ENCODE measurements at places on chromosomes 6 and 20.

- no peak for DNase-seq
Measured at GRCh38 chr6:162917506-162917905, 189.7 kb downstream of the PACRG start.

GRCh38 chr6:112357791-112358190 is 10.7 kb downstream of the RFPL4B start:
- DNase-seq = no peak

DNA sequence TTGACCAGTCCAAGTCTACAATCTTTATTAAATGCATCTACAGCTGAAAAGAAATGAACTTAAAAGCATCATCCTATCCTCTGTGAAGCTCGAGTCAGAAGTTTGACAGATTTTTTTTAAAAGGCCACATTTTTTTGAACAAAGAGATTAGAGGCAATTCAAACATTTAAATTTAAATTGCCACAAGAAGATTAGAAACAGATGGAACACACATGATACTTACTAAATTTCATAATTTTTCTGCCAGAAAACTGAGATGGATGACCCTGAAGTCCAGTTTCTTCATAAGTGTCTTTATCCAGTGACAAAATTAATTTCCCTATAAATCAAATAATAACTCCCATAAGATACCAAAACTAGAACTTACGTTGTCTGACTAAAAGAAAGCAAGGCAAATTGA is 4.3 kb downstream of the RPP40 start:
- DNase-seq = no peak

DNA sequence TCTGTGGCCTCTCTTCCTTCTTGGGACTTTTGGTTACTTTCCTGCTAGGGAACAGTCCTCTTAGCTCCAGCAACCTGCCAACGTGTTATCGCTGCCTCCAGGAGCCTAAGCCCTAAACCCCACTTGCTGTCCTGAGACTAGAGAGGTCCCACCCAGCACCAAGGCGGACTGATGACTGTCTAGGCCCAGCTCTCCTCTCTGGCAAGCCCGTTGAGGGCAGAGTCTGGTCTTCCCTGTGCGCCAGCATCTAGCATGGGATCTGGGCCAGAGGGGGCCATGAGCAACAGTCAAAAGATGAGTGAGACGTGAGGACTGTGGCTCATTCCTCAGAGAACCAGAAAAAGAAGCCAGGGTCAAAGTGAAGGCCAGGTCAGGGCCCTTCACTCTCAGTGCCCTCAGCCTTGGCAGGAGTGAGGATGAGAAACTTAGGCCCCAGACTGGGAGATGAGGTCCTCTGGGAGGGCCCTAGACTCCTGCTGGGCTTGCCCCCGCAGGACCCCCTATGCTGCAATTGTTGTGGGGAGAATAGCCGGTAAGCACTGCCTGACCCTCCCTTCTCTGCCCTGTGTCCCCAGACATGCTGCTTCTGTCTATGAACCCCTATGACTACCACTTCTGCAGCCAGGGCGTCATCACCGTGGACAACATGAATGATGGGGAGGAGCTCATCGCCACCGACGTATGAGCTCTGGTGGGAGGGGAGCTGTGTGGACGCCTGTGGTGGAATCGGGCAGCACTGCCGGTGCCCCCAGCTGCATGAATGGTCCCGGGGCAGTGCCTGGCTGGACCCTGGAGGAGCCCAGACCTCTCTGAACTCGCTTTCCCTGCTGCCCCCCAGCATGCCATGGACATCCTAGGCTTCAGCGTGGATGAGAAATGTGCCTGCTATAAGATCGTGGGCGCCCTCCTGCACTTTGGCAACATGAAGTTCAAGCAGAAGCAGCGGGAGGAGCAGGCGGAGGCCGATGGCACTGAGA is 30.9 kb downstream of the MYH7B start:
- no peak for DNase-seq

- no peak for DNase-seq
Measured at GRCh38 chr20:36666181-36666740, 20.3 kb upstream of the SLA2 start.

GRCh38 chr6:3432416-3432815 is 24.4 kb downstream of the SLC22A23 start:
- no peak for DNase-seq

DNA sequence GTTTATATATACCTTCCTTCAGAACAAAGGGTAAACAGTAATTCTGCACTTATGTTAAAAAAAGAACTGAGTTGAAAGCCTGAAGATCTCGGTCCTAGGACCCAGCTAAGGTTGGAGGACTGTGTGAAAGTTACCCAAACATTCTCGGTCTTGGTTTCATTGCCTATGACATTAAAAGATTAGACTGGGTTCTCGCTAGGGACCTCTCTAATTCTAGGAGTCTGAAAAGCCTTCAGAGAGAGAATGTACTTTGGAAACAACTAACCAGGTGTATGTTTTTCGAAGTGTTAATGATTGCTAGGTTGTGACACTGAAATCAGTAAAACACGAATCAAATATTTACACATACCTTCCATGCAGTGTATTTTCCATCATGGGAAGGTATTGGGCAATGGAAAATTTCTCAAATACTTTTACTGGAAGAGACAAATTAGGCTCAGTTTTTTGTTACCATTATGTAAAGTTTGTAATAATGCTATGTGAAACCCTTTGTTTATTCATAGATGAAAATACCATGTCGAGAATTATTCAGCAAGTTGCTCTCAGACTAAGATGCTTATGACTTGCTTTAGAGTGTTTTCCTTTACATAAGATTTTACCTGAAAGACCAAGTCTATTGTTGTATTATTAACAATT is 113.7 kb upstream of the LOC128125822 start:
- DNase-seq = no peak

DNA sequence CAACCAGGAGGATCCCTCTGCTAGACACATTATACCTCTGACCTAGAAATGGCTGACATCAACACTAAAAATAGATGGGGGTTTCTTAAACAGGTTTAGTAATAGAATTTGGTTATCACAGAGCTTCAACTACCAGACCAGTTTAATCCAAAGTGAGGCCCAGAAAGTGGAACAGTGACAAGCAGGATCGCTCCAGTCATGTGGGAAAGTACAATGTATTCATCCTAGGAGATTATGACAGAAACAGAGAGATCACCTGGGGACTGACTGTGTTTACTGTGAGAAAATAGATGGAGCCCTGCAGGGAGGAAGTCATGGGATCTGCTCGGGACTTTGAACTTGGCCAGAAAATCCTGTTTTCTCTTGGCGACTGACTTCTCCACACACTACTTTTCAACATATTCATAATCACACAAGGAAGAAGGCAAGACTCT is 238.7 kb upstream of the SOX4 start:
- DNase-seq = no peak

DNA sequence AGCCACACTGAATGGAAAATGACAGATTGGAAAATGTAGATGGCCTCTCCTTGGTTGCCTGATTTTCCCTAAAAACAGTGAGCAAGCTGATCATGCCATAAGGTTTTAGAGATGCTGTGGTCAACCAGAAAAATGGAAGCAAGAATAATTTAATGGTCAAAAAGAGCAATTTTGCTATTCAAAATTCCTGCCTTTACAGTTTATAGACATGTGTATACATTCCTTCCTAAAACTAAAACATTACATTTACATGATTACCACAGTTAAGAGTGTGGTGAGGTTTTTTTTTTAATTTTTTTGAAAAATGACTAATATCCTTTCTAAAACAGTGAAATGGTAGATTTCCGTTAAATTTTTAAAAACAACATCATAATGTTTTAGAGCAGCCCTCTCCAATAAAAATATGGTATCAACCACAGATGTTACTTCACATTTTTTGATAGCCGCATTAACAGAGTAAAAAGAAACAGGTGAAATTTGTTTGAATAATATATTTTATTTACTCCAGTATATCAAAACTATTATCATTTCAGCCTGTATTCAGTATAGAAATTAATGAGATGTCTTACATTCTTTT is 407.0 kb upstream of the SOX4 start:
- DNase-seq = no peak

DNA sequence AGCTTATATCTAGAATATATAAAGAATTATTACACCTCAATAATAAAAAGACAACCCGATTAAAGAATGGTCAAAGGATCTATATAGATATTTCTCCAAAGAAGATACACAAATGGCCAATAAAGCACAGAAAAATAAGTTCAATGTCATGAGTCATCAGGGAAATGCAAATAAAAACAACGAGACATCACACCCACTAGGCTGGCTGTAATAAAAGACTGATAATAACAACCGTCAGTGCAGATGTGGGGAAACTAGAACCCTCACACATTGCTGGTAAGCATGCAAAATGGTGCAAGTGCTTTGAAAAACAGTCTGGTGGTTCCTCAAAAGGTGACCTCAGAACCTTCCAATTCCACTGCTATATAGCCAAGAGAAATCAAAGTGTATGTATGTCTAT is 33.0 kb downstream of the TBX18 start:
- DNase-seq = no peak

DNA sequence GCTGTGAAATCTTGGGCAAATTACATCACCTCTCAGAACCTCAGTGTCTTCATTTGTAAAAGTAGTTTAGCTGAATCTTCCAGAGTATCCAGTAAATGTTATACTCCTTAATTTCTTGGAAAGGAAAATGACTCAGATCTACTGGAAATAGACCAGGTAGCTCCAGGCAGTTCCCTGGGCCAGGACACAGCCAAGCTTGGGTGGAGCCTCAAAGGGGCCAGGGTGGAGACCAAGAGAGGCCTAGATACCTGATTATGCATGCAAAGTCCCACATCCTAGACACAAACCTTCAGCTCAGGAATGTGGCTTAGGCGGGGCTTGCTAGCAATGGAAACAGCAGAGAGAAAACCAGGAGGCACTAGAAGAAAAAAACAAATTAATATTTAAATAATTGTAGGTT is 272.8 kb downstream of the MAFB start:
- DNase-seq = no peak

GRCh38 chr6:154229786-154230185 is 126.8 kb downstream of the IPCEF1 start:
- DNase-seq = no peak

GRCh38 chr20:24909861-24910260 is 39.2 kb upstream of the CST7 start:
- no peak for DNase-seq

GRCh38 chr6:133128191-133128590 is 113.0 kb upstream of the EYA4 start:
- DNase-seq = no peak

DNA sequence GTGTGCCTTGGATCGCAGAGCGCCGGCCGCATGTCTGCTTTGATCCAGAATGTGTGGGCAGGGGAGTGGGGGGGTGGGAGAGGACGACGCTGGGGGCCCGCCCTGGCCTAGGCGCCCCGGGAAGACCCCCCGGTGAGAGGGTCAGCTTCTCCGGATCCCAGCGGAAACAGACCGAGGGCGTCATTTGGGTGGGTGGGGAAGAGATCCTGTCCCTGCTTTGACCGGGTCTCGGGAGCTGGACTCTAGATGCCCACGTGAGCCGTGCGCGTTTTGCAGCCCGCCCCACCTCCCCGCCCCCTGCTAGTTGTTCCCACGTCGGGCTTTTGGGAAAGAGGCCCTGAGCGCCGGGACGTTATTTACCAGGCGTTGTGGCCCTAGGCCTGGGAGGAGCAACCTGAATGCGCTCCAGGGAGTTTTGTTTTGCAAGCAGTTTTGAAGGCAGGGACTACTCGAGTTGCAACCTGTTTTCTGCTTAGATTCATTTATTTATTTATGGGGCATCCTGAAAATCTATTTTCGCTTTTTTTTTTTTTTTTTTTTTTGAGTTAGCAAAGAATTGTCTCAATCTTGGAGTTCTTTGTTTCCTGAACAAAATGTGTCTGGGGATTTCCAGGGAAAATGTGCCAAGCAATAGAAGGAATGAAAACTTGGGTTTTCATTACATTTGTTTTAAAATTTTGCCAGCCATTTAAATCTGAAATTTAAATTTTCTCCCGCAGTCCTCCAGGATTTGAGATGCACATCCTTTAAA is 1.6 kb downstream of the DSP start:
- DNase-seq = no peak

GRCh38 chr6:37316071-37316470 is 37.7 kb upstream of the RNF8 start:
- DNase-seq = no peak

DNA sequence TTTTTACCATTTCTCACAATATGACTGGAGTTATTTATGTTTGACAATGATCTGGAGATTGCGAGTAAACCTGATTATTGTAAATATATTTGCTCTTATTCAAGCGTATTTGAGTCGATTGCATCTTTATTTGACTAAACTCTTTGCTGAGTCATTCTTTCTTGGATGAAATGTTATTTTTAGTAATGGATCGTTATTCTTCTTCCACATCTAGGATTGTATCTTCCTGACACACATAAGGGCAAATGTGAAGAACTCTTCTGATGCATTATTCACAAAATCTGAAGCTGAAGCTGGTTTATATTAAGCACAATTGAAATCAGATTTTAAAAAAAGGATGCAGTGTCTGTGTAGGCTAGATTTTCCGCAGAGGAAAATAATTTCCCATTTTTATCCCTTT is 68.2 kb downstream of the SEL1L2 start:
- no peak for DNase-seq

GRCh38 chr20:51159303-51159702 is 136.4 kb upstream of the KCNG1 start:
- DNase-seq = no peak

- no peak for DNase-seq
Measured at GRCh38 chr6:31528821-31529328, at the start of gene MCCD1. MCCD1 (plus strand) TSS chr6:31528962; CDS start chr6:31529015, 53 bp downstream.

DNA sequence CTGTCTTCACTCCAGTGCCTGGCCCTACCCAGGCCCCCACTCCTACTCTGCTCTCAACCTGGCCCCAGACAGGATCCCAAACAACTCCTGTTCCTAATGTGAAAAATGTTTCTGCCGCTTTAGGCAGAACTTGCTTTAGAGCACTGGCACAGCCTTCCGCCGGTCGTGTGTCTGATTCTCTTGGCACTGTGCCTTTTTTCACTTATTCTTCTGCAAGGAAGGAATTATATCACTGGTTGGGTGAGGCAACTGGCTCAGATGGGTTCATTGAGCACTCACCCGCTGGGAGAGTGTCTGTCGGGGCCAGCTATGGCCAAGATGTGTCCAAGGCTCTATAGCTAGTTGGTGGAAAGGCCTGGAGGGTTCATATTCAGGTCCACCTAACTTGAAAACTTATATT is 33.6 kb upstream of the HLA-A start:
- DNase-seq = no peak

DNA sequence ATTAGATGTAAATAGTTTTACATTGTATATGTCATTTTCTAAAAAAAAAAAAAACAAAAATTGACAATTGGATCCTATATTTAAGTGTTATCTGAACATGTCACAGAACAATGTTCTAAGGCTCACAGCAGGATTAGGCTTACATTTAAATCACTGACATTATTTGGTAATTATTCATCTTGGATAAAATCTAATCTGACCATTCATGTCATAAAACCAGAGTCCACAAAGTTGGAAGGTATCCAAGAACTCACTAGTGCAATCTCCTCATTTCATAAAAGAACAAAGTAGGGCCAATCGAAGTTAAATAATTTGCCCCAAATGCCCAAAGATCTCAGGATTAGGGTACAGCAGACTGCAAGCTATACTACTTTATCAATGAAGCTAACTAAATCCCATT is 73.0 kb downstream of the PDSS2 start:
- DNase-seq = no peak

- no peak for DNase-seq
Measured at GRCh38 chr20:20915844-20916243, 190.3 kb downstream of the LINC00237 start.

Measured in activated CD8-positive, alpha-beta memory T cell treated with anti-CD3 and anti-CD28 coated beads for 1 hour (primary cell).